ENCODE measurements at places on chromosomes 7 and 10.

DNA sequence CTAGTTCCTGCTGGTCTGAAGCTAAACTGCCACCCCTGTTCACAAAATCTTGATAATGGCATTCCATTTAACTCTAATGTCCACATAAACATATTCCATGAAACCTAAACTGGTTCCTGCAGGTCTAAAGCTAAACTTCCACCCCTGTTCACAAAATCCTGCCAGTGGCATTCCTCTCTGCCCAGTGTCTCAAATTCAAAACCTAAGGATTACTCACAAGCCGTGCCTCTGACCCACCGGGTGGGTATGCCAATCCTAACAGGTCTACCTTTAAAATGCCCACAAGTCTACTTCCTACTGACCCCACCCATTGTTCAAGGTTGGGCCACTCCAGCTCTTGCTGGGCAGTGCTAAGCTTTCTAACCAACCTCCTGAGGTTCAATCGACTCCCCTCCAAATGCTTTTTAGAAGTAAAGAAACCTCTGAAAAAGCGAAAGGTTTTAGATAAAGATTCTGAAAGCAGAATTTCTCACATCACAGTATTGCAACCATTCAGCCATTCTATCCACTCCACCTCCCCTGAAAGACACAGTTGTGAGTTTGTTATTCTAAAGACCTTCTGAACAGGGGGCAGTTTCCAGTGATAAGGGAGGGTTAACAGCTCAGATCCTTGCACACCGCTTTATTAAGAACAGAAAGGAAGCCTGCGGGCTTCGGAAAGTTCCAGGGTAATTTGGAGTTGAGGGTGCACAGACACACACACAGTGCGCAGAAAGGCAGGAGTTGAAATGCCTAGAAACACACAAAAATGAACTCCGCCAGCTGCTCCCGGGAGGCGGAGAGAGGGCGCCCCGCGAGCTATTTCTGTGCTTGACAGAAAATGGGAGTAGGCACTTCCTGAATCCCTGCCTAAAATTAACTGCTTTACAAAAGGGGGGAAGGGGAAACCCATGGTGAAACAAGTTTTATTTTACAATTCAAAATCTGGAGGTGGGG lies 87.7 kb downstream of the TNS3 start:
- DNase-seq: no peak

- no peak for DNase-seq
These were observed 11.7 kb upstream of the WAPL start for GRCh38 chr10:86533328-86533727.

- no peak for DNase-seq
These were observed 1.8 kb downstream of the NPS start for GRCh38 chr10:127550861-127551260.

GRCh38 chr10:58291538-58292174 lies 22.7 kb downstream of the CISD1 start:
- DNase-seq: peak; percentile 11

- DNase-seq: no peak
These were observed 58.5 kb downstream of the MICU1 start for GRCh38 chr10:72567421-72567820.

- DNase-seq: no peak
These were observed 1.3 kb upstream of the HKDC1 start for GRCh38 chr10:69218831-69219230.

DNA sequence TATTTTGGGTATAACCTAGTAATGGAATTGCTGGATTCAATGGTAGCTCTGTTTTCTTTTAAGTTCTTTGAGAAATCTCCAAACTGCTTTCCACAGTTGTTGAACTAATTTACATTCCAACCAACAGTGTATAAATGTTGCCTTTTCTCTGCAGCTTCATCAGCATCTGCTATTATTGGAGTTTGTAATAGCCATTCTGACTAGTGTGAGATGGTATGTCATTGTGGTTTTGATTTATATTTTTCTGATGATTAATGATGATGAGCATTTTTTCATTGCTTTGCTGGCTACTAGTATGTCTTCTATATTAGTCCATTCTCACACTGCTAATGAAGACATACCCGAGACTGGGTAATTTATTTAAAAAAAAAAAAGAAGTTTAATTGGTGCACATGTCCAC lies 248.6 kb upstream of the MAGI2 start:
- DNase-seq: no peak

GRCh38 chr7:130273081-130273932 lies 6.6 kb downstream of the CPA2 start:
- DNase-seq: no peak

Data from activated T-cell treated with anti-CD3 and anti-CD28 coated beads for 4 hours (primary cell).